ENCODE measurements at places on chromosomes 6 and 20. TPM values are rescaled to one million over a fixed set of nuclear protein-coding genes. Genes with fewer than 3 reads are reported as not detected.

DNA sequence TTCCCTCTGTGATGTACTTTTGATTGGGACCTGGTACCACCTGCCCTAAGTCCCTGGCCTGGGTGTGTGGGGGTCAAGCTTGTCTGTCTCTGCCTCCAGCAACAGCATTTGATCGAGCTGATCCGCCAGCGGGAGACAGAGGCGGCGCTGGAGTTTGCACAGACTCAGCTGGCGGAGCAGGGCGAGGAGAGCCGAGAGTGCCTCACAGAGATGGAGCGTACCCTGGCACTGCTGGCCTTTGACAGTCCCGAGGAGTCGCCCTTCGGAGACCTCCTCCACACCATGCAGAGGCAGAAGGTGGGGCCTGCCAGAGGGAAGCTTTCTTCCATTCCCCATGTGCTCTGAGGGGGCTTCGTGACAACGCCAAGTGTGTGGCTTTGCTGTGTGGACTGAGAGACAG lies 5.4 kb downstream of the GID8 start:
- H3K27me3 ChIP-seq = no peaks in the 10 kb centered on the region
- H3K36me3 ChIP-seq = no peaks in the 10 kb centered on the region
- no peak for DNase-seq
- no peak overlapping the region for H3K27ac ChIP-seq
- H3K4me1 ChIP-seq = no peaks in the 10 kb centered on the region

DNA sequence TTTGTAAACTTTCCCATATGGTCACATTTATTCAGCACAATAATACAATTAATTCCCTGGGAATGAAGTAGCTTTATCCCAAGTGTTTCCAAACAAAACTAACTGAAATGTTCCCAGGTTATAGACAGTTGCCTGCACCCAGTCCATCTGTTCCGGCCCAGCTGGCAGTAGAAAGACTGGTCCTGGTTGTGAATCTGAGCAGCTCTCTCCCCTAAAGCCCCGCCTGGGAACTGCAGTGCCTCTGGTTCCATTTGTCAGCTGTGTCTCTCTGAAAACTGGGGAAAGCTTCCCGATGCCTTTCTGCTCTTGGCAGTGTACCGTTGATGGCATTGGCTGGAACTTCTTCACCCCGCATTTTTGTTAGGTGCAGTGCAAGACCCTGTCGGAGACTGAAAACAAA lies 8.7 kb downstream of the MTHFD1L start:
- no peaks in the 10 kb centered on the region for H3K27me3 ChIP-seq
- no peaks in the 10 kb centered on the region for H3K4me1 ChIP-seq
- no peaks in the 10 kb centered on the region for H3K36me3 ChIP-seq
- H3K4me3 ChIP-seq = no peak overlapping the region
- no peak overlapping the region for H3K27ac ChIP-seq
- no peak for DNase-seq

DNA sequence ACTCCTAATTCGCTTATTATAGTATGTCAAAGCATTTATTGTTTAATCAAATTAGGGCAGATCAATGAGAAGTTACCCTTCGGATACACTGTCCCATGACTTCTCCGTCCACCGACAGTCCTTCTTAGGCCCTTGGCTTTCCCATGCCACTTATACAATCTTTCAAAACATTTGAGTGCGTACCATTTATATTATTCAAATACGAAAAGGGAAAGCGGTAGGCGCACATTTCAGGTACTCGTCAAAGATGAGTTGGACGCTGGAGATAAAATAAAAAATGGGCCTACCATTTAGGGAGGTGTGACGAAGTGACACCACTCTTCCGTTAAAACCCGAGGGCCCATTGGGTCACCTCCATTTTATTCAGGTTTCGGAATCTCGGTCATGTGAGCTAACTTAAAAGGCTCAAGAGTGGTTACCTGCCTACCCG lies 542 bp upstream of the AFG1L start:
- peak overlapping the region; percentile 80 for H3K27ac ChIP-seq
- H3K27me3 ChIP-seq = no peaks in the 10 kb centered on the region
- H3K4me1 ChIP-seq = no peaks in the 10 kb centered on the region
- DNase-seq = no peak
- peak overlapping the region; percentile 64 for H3K4me3 ChIP-seq
- H3K36me3 ChIP-seq = no peaks in the 10 kb centered on the region

GRCh38 chr6:160297310-160297709 lies 38.7 kb upstream of the SLC22A2 start:
- H3K4me1 ChIP-seq = no peaks in the 10 kb centered on the region
- H3K4me3 ChIP-seq = no peak overlapping the region
- H3K27ac ChIP-seq = no peak overlapping the region
- H3K36me3 ChIP-seq = no peaks in the 10 kb centered on the region
- H3K27me3 ChIP-seq = no peaks in the 10 kb centered on the region

GRCh38 chr20:6100246-6100645 lies 22.6 kb downstream of the FERMT1 start:
- no peak overlapping the region for H3K4me3 ChIP-seq
- no peak overlapping the region for H3K27ac ChIP-seq
- DNase-seq = no peak
- H3K27me3 ChIP-seq = no peaks in the 10 kb centered on the region
- no peaks in the 10 kb centered on the region for H3K4me1 ChIP-seq
- no peaks in the 10 kb centered on the region for H3K36me3 ChIP-seq

The SIM1 gene
- not detected for total RNA-seq

Data from uterus (tissue), 4 donors.